ENCODE measurements at places on chromosomes 11 and 22.

DNA sequence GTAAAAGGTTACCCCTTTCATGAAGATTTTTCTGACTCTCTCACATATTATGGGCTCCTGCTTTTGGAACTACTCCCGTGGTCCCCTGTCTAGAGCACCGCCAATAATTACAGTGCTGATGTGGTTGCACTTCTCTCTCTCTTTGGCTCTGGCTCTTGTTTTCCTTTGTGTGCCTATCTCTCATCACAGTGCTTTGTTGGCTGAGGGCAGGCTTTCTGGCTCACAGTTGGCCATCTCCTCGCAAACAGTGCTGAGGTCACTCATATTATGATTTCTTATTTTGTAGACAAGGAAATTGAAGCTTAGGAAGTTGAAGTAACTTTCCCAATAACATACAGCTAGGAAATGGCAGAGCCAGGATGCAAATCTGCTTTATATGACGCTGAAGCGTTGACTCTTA, 192.5 kb downstream of the DDX10 start:
- DNase-seq: no peak

DNA sequence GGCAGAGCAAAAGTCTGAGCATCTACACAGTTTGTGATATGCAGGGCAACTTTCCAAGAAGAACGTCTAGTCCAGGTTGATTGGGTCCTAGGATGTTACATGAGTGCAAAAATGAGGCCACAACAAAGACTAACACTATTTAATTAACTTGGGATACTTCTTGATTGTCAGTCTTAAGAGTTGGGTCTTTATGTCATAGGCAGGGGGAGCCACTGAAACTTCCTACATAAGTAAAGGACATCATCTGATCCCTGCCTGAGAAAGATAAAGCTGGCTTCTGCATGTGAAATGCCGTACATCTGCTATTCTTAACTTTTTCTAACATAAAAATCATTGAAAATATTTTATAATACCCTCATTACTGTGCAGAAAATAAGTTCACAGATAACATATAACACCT, 525.5 kb downstream of the NTM start:
- no peak for DNase-seq

DNA sequence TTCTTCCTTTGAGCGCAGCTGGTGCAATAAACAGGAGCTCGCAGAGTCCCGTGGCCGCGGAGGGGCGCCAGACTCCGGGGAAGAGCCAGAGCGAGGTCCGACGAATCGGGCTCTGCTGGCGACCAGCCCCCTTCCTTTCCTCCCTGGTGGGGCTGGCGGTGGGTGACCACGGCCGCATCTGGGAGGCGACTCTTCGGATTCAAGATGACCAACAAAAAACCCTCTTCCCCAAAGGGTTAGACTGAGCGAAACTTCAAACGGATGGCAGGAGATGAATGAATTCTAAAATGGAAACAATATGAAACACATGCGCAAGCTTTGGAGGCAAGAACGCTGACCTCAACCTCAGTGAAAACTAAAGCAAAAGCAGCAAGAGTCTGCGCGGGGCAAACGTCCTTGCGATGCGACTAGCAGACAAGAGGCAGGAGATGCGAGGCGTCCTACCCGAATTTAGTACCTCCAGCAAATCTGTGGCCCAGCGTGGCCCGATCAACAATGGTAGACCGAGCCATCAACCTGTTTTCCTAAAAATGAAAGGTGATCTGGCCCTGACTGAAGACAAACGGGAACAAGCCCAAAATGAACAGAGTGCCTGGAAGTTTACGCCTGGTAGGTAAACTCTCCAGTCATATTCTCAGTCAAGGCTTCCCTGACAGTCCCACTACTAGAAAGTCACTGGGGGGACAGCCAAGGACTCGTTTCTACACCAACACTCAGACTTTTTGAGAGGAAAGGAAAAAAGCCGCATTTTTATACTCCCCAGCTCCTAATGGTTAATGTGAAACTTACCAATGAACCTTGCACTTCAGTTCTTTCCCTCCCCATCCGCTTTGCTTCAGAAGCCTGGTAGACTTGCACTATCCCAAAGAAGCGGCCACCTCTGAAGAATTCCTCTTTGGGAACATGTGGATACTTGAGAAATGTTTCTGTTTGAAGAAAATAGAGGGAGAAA, 11.6 kb downstream of the MMP3 start:
- no peak for DNase-seq

DNA sequence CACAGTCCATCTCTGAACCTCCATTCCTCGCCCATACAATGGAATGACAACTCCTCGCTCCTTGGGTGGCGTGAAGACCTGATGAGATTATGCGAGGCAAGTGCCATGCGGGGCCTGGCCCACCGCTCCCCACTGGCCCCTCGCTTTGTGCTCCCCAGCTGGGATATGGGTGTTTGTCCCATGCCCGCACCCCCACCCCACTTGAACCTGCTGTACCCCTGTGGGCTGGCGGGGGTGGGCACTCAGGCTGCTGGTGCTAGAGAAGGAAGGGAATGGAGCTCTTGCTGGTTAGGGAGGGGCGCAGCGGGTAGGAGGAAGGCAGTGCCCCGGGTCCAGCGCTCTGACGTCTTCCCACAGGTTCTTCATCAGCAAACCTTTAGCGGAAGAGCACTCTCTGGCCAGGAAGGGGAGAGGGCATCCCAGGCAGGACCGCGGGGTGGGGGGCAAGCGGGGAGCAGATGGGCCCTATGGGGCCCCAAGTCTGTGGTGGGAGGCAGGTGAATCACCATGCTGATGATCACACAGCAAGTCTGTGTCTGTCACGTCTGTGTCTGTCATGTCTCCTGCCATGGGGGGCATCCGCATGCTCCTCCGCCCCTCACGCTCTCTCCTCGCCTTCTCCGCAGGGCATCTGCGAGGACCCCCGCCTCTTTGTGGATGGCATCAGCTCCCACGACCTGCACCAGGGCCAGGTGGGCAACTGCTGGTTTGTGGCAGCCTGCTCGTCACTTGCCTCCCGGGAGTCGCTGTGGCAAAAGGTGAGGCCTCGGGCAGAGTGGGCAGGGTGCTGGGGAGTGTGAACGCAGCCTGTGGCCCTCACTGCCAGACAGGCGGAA, 9.4 kb upstream of the OMP start:
- DNase-seq: no peak

GRCh38 chr22:49954991-49955580, 5.5 kb upstream of the PIM3 start:
- DNase-seq: no peak

DNA sequence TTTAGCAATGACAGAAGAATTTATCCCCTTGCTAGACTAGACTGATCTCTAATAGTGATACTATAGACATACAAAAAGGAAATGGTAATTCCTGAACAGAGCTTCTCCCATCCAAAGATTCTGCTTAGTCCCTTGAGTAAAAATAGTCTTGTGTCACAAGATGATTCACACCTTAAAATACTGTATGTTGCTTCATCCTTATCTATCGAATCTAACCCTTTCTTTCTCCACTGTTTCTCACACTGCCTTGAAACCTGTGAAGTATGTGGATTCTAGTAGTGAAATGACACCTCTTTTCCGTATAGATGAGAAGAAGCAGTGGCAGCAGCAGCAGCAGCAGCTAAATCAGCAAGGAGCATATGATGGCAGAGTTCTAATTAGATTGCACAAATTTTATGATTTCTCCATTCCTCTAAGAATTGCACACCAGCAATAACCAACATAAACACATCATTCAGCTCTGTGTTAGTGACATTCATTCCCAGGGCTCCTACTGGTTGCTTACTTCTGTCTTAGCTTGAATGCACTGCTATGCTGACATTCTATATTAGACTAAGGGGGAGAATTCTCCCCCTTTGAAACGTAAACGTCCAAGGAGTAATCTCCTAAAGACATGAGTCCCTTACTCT, 14.6 kb downstream of the KCNA4 start:
- no peak for DNase-seq

Measured in GM12892 (cell line).